ENCODE measurements at places on chromosomes 1 and 21.
A peak's percentile ranks its signal among the peaks of the same experiment; 100 is the strongest.

GRCh38 chr1:12383001-12383400 lies 153.2 kb downstream of the VPS13D start:
- no peak for DNase-seq

GRCh38 chr1:152926091-152926490 lies 17.7 kb downstream of the IVL start:
- no peak for DNase-seq

GRCh38 chr1:32151319-32151787 lies 28.1 kb upstream of the TXLNA start:
- DNase-seq, result peak; percentile 16

- no peak for DNase-seq
Observed at GRCh38 chr1:197027359-197027758, 39.7 kb downstream of the F13B start.

GRCh38 chr1:39933956-39934941 lies 20.7 kb upstream of the MFSD2A start:
- DNase-seq, result peak; percentile 79
